ENCODE measurements at places on chromosomes 6 and 20. TPM values are rescaled to one million over a fixed set of nuclear protein-coding genes. Genes with fewer than 3 reads are reported as not detected.
A peak's percentile ranks its signal among the peaks of the same experiment; 100 is the strongest.

MACROD2 gene
- total RNA-seq, result not detected

SMOC2 gene
- total RNA-seq, result not detected

NR2E1 gene
- total RNA-seq, result not detected

LINC00237 gene
- total RNA-seq, result not detected

- no peak for DNase-seq
Measured at GRCh38 chr20:23251779-23252178, 98.8 kb upstream of the NXT1 start.

- DNase-seq, result peak; percentile 34
Measured at GRCh38 chr20:25237610-25238318, 10.1 kb upstream of the PYGB start.

DNA sequence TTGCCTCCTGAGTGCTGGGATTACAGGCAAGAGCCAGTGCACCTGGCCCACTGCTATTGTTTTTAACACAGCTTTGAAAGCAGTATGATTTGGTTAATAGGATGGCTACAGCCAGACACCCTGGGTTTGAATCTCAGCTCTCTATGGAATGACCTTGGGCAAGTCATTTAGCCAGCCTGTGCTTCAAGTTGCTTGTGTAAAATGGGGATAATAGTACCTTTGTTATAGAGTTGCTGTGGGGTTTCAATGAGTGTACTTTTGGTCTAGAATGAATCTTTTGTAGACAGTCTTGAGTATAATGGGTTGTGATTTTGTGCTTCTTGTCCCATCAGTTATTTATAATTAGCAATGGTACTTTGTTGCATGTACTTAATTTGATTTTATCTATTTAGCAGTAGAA is 70.9 kb downstream of the JARID2 start:
- no peak for DNase-seq

DNA sequence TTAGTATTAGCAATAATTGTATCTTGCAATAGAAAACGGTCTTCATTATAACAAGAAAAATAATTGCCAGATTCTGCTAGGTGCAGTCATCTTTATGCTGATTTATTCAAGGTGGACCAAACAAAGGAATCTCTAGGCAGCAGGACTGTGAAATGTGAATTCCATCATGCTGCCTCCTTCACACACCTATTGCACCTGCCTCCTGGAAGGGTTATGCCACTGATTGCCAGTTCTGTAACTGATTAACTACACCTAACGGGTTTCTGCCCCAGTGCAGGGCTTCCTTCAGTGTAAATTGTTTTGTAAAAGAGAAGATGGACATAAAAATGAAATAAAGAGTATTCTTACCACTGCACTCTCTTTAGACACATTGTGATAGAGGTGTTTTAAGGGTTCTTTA is 96.1 kb downstream of the FOXO3 start:
- no peak for DNase-seq

SLC35B2 gene
- 14.8 TPM for total RNA-seq

DNA sequence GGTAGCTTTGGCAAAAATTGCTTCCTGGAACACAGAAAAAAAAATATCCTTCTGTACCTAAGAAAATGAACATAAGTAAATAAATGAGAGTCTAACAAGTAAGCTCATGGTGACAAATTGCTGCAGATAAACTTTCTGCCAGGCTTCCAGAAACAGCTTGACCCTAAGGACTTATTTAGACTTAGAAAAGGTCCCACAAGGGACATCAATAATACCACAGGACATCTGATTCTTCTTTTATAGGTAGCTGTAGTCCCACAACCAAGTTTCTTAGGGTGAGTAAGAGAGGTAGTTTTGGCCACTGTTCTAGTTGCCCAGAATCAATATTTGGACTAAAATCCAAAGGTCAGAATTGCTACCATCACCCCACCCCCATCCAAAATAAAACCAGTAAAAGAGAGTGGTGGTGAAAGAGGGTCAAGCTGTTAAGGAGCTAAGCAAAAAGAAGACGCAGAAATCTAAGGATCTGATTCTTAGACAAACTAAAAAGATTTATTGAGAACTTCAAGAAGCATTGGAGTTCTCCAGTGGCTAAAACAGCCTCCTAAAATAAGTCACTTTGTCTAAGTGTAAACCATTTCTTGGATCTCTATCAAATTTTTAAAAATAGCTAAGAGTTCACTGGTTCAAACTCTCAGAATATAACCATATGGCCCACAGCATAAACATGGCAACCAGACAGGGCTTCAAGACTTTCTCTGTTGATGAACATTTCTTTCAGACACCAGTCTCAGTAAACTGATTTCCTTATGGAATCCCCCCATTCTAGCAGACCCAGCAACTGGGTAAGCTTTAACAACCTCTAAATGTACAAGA is 180.6 kb downstream of the PTPRK start:
- no peak for DNase-seq

GRCh38 chr6:114428341-114428740 is 85.5 kb upstream of the HS3ST5 start:
- no peak for DNase-seq

All from CD4-positive, CD25-positive, alpha-beta regulatory T cell (primary cell).